ENCODE measurements at places on chromosomes 2 and 18.

GRCh38 chr2:129711816-129712675 lies 267.4 kb upstream of the RAB6C start:
- DNase-seq: no peak

- DNase-seq: no peak
These were observed 15.8 kb downstream of the TSHZ1 start for GRCh38 chr18:75226286-75226955.

DNA sequence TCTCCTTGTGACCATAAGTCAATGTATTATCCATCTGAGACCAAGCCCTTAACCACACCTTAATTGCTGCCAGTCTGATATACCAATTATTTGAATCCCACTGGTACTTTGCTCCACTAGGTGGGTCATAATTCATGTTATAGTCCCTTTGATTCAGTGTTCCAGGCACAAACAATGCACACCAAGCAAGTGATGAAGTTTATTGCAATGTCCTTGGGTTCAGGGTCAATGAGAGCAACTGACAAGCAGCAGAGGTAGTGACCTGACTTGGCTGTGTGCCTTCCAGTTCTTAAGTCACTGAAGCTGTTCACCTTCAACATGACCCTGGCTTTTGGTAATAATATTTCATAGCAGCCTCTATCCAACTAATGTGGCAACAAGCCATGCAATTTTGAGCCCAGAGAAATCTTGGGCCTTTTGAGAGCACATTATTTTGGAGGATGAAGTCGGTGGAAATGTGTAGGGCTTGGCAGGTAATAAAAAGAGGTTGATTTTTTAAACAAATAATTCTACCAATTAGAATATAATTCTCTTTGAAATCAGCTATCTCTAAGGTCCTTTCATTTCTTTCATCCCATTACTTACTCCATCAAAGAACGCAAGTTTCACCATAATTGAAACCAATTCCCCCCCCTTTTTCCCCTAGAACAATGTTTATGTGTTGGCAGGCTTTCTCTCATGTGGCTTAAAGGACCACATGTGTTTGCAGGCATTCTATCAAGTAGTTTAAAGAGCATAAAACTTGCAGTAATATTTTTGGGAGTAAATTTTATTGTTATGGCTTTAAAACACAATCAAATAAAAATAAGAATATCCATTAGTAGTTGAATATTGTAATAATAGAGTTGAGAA lies 3.1 kb upstream of the CPO start:
- DNase-seq: no peak

- DNase-seq: no peak
These were observed 249.0 kb downstream of the SLC8A1 start for GRCh38 chr2:40202798-40203400.

GRCh38 chr18:3062798-3063680 lies 50.1 kb upstream of the LPIN2 start:
- peak; percentile 57 for DNase-seq
